ENCODE measurements at places on chromosomes 16 and 17. TPM values are rescaled to one million over a fixed set of nuclear protein-coding genes. Genes with fewer than 3 reads are reported as not detected.

DNA sequence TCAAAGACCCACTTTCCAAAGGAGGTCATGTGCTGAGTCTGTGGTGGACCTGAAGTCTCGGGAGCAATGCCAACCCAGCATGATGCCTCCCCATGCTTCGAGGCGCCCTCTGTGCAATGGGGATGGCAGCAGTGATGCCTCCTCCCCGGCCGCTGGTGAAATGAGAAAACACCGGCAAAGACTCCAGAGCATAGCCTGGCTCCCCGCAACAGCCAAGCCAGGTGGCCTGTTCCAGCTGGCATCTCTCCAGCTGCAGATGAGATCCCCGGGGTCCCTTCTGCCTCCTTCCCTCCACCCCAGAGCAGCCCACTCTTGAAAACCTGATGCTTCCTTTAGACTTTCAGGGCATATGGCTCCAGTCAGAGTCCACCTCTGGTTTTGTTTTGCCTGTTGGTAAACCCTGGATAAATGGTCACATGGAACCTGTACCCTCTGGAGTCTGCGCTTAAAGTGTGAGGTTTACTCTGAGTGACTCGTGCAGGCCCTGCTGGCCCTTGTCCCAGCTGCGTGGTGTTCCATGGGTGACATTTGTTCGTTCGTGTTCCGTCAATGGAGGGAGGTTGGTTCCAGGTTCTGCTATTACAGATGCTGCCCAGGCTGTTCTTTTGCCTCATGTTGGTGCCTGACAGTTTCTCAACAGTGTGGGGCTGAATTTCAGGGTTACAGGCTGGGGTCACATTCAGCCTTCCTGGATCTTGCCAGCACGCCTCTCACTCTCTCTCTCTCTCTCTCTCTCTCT, 181.8 kb upstream of the CIBAR2 start:
- no peak for DNase-seq

DNA sequence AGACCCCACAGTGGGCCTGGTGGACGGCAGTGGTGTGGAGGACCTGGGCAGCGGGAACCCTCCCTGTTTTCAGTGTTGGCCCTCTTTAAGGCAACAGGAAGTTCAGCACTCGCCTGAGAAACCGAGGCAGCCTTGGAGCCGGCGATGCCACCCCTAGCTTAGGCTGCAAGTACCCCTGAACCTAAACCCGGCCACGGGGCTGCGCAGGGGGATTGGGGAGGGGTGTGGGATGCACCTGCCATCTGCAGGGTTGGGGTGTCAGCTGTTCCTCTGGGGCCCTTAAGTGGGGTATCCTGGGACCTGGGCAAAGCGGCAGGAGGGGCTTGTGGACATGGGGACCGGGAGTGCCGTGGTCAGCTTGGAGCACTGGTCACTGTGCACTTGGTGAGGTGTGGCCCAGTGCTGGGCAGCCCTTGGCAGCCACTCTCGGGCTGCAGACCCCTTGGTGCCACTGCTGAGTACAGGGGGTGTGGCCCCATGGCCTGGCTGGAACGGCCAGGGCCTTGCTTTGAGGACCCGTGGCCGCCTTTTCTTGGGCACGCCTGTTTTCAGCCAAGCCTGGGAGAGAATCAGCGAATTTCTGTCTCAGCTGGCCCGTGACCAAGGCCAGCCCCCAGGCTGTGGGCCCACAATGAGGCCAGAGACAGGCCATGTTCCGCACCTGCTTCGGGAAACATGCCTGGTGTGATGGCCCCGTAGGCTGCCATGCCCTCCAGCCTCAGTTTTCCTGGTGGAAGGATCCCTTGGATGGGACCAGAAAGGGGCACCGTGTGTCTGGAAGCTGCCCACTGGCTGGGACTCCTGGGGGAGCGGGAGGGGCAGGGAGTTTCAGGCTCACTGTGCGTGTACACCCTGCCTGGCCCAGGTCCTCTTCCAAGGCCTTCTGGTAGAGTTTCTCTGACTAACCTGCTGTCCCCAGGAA, 4.1 kb upstream of the SLC25A10 start:
- DNase-seq: no peak

GRCh38 chr16:84398701-84399100, 30.4 kb downstream of the ATP2C2 start:
- no peak for DNase-seq

DNA sequence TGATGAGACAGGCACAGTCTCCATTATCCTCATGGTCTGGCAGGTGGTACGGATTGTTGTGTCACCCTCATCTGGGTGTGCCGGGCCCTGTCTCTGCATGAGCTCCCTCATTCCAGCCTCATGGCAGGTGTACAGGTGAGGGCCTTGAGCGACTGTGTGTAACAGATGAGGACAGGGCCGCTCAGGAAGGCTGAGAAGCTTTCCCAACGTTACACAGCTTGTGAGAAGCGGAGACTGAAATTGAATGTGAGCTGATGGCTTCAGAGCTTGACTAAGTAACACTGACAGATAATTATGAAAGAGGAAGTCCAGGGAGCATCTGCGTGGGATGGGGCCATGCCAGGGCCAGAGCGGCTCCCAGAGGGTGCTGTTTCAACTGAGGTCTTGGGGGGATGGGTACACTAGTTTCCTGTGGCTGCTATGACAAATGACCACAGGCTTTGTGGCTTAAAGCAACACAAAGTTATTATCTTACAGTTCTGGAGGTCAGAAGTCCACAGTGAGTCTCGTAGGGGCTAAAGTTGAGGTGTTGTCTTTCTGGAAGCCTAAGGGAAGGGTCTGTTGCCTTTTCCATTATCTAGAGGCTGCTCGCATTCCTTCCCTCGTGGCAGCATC, 36.7 kb downstream of the CMIP start:
- DNase-seq: no peak

DNA sequence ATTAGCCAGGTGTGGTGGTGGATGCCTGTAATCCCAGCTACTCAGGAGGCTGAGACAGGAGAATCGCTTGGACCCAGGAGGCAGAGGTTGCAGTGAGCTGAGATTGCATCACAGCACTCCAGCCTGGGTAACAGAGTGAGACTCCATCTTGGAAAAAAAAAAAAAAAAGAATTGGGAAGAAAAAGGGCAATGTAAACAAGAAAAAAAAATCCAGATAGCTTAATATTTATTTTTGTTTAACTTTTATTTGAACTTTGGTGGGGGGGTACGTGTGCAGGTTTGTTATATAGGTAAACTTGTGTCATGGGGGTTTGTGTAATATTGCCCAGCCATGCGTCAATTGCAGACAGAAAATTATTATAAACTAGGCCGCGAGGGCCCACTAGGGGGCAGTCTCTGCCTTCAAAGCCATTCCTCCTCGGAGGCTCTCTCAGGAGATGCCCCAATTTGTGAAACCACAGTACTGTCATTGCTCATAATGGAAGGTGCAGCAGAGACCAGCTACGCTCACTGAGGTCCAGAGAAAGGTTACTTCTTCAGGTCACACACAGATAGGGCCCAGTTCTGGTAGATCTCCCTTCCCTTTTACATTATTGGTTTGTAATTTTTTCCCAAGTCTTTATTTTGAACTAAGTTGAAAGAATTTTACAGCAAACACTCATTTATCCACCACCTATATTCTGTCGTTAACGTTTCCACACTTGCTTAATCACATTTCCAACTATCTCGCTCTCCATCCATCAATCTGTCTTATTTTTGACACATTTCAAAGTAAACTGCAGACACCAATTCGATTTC, 206.2 kb downstream of the PRKCB start:
- peak; percentile 71 for DNase-seq

DNA sequence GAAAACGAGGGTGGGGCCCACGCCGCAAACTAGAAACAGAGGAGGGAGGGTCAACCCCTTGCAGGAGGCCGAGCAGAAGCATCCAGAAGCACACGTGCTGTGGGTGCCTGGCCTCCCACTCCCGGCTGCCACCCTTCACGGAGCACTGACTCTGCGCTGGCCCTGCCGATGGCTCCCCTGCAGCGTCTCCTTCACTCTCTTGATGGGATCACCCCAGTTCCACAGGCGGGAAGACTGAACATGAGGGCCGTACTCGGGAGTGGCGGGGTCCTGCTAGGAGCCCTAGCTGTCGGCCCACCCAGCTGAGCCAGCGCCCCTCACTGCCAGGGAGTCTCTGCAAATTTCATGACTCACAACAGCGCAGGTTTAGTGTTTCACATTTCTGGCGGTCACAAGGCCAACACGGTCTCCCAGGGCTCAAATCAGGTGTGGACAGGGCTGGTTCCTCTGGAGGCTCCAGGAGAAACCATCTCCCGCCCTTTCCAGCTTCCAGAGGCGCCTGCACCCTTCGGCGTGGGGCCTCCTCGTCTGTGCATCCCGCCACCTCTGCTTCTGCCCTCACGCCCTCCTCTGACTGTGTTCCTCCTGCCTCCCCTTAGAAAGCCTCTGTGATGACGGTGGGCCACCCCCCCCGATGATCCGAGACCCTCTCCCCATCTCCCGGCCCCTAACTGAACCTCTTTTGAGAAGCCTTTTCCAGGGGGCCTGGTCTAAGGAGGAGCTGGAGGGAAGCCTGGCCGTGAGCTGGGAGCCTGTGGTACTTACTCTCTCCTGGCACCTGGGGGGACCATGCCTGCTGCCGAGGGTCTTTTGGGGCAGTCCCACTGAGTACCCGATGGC, 2.0 kb downstream of the PTX4 start:
- no peak for DNase-seq

DNA sequence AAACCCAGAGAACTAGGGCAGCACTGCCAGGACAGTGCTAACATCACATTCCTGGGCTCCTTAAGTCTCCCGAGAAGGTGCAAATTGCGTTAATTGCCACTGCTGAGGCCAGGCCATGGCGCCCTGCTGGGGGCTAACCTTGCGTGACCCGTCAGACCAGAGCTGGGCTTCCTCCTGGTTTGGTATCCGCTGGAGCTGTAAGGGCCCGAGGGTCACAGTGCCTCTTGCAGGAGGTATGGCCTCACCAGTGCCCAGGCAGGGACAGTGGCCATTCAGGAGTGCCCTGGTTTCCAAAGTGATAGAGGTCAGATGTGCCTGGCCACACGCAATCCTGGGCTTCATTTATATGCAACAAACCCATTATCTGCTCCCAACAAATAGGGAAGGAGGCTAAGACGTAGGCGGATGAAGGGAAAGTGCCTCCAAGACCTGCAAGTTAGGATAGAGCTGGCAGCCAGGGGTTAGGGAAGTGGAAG, 17.7 kb upstream of the ADCY9 start:
- no peak for DNase-seq

DNA sequence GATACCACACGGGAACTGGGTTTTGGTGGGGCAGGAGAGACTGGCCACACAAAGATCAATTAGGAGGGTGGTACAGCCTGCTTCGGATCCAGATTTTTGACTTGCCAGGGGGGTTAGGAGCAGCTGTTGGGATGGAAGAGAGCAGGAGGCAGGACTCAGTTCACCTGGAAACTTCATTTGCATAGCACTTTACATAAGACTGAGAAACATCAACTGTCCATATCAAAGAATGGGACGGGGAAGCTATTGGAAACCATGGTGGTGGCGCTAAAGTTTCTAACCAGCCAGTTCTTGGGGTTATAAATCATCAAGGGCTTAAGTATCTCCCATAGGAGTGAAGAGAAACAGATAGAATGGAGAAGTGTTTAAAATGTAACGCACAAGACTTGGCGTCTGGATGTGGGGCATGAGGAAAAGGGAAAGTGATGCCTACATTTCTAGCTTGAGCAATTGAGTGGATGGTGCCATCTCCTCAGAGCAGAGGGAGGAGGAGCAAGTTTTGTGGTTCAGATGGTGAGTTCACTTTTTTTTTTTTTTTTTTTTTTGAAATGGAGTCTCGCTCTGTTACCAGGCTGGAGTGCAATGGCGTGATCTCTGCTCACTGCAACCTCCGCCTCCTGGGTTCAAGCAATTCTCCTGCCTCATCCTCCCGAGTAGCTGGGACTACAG, 6.4 kb upstream of the SRCAP start:
- DNase-seq: no peak

DNA sequence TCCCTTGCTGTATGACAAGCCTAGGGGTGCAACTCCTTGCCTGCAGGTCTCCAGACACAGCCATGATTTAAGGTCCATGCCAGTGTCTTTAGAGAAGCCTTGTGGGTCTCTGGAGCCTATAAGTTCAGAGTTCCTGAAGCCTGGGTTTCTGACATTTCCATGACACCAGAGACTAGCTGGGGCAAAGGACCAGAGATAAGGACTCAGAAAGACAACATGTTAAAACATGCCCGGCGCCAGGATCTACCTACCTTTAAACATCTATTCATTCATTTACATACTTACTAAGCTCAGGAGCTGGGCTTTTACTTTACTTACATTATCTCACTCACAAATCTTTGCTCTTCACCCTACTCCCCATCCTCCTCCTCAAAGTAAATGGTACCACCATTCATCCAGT, 1.5 kb downstream of the MRPL27 start:
- no peak for DNase-seq

GRCh38 chr17:42421136-42421506, 1.9 kb downstream of the CAVIN1 start:
- no peak for DNase-seq

The BCL6B gene
- 3.0 TPM for total RNA-seq

The TMEM208 gene
- total RNA-seq: 31.6 TPM

- DNase-seq: no peak
Observed at GRCh38 chr17:46810837-46811236, 7.7 kb downstream of the WNT3 start.

DNA sequence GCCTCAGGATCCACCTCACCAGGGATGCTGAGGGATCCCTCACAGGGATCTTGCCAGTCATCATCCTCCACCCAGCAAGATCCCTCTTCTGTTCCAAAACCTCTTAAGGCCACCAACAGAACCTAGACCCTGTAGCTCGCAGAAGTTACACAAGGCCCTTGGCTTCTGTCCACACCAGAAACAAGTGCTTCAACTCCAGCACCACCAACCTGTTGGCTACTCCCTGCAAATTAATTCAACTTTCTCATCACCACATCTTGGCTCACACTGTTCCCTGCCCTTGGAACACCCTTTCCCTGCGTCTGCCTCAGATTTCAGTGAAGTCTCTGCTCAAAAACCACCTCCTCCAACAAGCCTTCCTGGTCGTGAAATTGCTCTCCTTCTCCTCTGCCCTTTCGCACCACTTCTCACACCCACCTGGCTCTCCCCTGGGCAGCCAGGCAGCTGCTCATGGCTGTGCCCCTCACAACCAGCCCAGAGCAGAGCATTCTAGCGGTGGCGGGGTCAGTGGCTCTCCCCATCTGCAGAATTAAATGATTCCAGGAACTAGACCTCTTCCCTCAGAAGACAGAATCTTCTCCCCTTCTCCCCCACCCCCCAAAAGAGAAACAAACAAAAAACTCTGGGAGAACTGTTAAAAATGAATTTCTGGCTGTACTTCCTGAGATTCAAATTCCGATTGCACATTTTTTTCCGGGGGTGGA, 1.8 kb downstream of the PLLP start:
- no peak for DNase-seq

Measured in dorsolateral prefrontal cortex (tissue), 122 donors.